Stimulated activated CD4-positive, alpha-beta T cell treated with anti-CD3 and anti-CD28 coated beads, Interleukin-12 subunit alpha, Interleukin-12 subunit beta, amount 100 ng/mL, for 4 hours (primary cell): ENCODE measurements at places on chromosomes 5 and 9.

- DNase-seq: no peak
These were observed 14.0 kb downstream of the PPWD1 start for GRCh38 chr5:65577141-65577540.

GRCh38 chr5:172931001-172931536 lies 28.2 kb upstream of the RPL26L1 start:
- no peak for DNase-seq

DNA sequence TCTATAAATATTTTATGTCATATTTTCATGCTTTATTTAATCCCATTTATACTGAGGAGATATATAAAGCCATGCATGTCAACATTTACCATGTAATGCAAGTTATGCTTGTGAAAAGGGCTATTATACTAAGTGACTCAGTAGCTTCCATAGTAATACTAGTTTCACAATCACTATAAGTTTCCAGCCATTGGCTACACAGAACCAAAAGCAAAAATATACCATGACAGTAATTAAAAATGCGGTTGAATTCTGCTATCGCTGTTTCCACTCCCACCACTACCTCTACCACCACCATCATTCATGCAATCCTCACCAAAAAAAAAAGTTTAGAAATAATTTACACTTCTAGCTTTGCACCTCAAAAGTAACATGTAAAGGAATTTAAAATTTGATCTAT lies 60.2 kb downstream of the MLLT3 start:
- no peak for DNase-seq

GRCh38 chr5:109318455-109319108 lies 91.2 kb downstream of the PJA2 start:
- DNase-seq: no peak

- no peak for DNase-seq
These were observed 13.9 kb downstream of the QSOX2 start for GRCh38 chr9:136231478-136232297.

DNA sequence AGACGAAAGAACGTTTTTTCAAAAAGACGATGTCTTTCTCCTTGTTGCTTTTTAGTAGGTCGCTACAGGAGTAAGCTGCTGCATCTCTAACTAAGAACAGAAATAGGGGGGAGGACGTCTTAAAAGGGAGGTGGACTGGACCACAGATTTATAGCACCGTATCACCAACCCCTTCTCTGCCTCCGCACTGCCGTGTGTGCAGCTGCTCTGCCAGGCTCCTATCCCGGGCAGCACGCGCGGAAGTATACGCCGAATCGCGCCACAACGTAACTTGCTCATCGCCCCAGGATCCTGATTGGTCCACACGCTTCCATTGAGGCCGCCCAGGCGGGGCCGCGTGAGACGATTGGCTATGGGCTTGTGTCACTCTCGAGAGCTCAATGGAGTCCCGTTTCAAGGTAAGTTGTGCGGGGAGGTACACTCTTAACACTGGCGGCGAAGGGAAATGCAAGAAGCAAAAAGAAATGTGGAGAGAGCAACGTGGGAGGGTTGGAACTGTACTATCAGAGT lies at the start of gene ELAVL2:
TSS of gene ELAVL2 (minus strand) at position 121 of the 510 bp plus-strand sequence. CDS start 64,006 bp downstream, outside the sequence.
- peak; percentile 21 for DNase-seq
